ENCODE measurements at places on chromosomes 16 and 17.

DNA sequence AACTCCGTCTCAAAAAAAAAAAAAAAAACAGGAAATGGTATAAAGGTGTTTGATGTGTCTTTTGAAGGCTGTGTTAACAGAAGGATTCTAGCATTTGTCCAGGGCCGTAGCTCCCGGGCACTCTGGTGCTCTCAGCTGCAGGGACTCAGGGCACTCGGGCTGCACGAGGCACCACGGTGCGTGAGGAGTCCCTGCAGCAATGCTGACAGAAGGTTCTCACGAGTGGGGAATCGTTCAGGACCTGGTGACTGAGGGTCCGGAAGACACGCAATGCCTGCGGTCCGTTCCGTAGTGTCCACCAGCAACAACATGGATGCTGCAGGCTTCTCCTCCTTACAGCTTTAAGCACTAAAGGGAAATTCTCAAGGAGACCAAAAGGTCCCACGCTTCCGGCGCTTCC, 12.6 kb upstream of the FAAP100 start:
- DNase-seq: no peak

DNA sequence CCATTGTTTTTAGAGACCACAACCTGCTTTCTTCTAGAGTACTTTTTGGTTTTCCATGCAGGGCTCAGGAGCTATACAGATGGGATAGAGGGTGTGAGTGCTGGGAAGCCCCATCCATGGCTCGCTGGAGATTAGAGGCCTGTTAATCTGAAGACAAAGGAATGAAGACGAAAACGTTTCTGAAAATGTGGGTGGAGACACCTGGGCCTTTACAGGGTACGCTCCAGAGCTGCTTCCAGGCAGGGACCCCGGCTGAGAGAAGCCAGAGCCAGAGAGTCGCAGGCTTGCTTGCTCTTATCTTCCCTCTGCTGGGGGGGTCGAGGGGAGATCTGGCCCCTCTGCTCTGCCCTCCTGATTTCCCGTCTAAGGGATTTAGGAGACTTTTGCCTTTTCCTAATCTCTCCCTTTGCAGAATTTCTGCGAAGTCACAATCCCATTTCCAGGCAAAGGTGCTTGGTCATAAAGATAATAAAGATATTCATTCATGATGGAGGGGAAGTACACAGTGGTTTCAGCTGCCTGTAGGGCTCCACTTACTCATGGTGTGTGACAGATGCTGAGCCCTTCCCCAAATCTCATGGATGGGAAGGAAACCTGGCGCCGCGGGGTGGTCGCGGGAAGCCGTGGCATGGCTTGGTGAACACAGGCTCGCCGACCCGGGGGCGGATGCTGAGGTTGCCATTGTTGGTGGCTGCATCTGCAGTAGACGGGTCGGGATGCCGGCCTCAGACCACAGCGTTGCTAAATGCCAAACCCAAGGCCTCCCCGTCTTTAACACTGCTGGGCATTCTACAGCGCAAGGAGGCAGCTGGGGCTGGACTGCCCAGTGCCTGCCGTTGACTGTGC, 4.8 kb upstream of the SOCS3 start:
- no peak for DNase-seq

DNA sequence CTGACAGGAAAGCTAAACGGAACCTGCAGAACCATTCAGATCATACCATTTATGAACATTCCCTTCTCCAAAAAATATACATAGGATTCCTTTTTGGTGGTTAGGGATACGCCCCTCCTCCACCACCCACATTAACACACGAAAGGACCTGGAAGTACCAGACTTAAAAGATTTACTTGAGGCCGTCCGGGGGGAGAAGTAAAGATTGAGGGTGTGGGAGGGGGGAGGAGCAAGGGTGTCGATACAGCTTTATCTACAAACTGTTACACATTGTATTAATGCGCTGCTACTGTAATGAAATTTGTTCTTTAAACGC, 537 bp downstream of the PALB2 start:
- DNase-seq: no peak

DNA sequence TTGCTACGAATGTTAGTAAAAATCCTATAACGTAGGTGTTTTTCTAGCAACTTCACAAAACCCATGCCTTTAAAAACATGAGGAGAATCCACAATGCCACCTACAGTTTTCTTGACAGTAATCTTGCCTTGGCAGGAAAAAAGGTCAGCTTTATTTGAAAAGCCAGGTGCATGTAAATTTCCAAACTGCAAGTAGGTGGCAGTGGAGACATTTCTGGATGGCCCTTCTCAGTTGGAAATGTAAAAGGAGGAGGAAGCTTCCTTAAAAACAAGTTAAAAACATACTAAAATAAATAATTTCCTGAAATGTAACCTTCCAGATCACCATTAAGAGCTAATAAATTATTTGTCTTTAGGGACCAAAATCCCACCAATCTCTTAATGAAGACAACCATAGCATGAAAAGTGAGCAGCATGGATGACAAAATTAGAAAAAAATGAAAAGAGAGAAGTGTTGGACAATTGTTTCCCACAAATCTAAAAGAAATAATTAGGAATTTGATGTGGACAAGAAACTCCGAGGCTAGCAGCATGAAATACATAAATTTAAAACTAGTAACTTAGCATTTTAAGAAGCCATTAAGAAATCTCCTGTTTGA, 152.2 kb downstream of the SNX11 start:
- DNase-seq: no peak

DNA sequence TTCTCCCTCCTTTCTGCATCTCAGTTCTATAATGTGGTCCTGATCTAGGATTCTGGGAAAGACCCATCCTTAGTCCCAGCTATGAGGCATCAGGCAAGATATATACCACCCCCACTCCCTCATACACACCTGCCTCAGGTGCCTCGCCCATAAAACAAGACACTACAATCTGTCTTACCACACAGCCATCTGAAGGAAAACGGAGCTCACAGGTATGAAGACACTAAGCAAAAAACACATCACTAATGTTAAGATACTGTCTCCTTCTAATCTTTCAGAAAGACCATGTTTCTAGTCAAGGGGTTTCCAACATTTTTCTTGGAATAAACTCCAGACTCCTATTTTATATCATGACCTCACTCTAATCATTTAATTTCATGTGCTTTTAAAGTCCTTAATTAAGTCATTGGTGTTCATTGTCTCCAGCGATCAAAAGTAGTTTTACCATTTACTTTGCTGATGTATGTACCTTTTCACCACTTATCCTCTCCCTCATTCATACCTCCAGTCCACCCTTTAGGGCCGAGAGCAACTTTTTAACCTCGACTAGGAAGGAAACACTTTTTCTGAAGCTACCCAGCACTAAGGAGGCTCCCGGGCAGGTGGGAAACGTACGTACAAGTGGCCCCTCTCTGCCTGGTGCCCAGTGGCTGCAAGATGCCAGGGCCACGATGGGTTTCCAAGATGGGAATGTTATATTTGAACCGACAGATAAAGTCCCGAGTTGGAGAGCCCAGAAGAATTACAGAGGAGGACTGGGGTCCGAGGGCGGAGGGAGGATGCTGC, 979 bp downstream of the MAP3K14 start:
- no peak for DNase-seq

DNA sequence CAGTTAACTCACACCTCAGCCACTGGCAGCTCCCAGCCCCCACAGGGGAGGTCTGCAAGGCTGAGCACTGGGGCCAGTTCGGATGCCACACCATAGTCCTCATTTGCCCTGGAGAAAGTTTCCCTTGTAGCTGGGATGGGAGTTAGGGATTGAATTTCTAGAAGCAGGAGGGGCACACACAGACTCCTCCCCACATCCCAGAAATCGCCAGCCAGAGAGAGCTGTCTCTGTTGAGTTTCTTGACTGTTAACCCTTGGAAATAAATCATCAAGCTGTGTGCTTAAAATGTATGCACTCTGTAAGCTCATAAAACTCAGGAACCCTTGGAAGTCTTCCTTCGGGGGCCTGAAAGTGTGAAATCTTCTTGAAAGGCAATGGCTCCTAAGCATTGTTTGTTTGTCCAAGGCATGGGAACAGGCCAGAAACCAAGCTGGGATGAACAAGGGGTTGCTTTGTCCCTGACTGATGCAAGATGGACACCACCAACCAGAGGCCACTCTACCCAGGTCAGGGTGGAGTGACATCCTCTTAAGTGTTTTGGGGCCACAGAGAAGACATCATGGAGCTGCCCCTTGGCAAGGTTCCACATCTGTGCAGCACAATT, 394 bp upstream of the PRM3 start:
- DNase-seq: no peak
